Bronchial smooth muscle cell (primary cell): ENCODE measurements at places on chromosomes 3 and 15. TPM values are rescaled to one million over a fixed set of nuclear protein-coding genes. Genes with fewer than 3 reads are reported as not detected.

The C3orf49 gene
- not detected in 2 replicates for total RNA-seq

The CHRFAM7A gene
- total RNA-seq: 0.32 and 0.69 TPM in 2 replicates

The BMF gene
- total RNA-seq: 3.8 and 21.8 TPM in 2 replicates

The RAD51 gene
- total RNA-seq: 1.4 TPM in 2 replicates

The TNNC1 gene
- total RNA-seq: 0.43 and 0.63 TPM in 2 replicates

The IQCH gene
- total RNA-seq: 3.5 and 4.8 TPM in 2 replicates

The ZNF774 gene
- 0.86 and 1.7 TPM in 2 replicates for total RNA-seq

The CIB2 gene
- total RNA-seq: 1.1 and 1.8 TPM in 2 replicates

The HLTF gene
- 27.7 and 40.2 TPM in 2 replicates for total RNA-seq

The PBRM1 gene
- total RNA-seq: 45.9 and 46.1 TPM in 2 replicates

The MAGI1 gene
- total RNA-seq: 6.6 and 11.3 TPM in 2 replicates

The CHRD gene
- 1.1 and 6.1 TPM in 2 replicates for total RNA-seq

The PLA2G4D gene
- not detected in 2 replicates for total RNA-seq

The MOBP gene
- total RNA-seq: under 0.01 TPM in 1 of 2 replicates, not detected in the other

The ZNF197 gene
- total RNA-seq: 17.8 and 19.4 TPM in 2 replicates

The NPAP1 gene
- under 0.01 TPM in 1 of 2 replicates, not detected in the other for total RNA-seq

The ADCY5 gene
- total RNA-seq: 0.16 and 1.2 TPM in 2 replicates

The CCR9 gene
- total RNA-seq: not detected in 2 replicates

The RTP3 gene
- total RNA-seq: not detected in 2 replicates

The ETFA gene
- 132 and 152 TPM in 2 replicates for total RNA-seq

The GATM gene
- 0.16 and 0.17 TPM in 2 replicates for total RNA-seq

The LOXL1 gene
- total RNA-seq: 93.8 and 201 TPM in 2 replicates

The SOX2 gene
- not detected in 2 replicates for total RNA-seq

The ADAMTS7 gene
- total RNA-seq: 1.1 and 4.1 TPM in 2 replicates

The IL17RE gene
- 0.52 and 0.63 TPM in 2 replicates for total RNA-seq

The LRRC49 gene
- 16.7 and 23.6 TPM in 2 replicates for total RNA-seq

The CLRN1 gene
- not detected in 2 replicates for total RNA-seq

The ZIC1 gene
- total RNA-seq: not detected in 2 replicates

The ALCAM gene
- total RNA-seq: 37.7 and 44.0 TPM in 2 replicates

The CEP19 gene
- 2.5 and 3.8 TPM in 2 replicates for total RNA-seq

The NMNAT3 gene
- total RNA-seq: 0.32 and 0.60 TPM in 2 replicates

The GPR149 gene
- not detected in 2 replicates for total RNA-seq

The MAP4 gene
- total RNA-seq: 73.1 and 74.9 TPM in 2 replicates

The ISL2 gene
- total RNA-seq: 1.1 and 6.7 TPM in 2 replicates

The GP5 gene
- under 0.01 and 0.09 TPM in 2 replicates for total RNA-seq

The OCA2 gene
- total RNA-seq: not detected in 2 replicates

The GOLGA6C gene
- not detected in 2 replicates for total RNA-seq

The CKMT1B gene
- not detected in 2 replicates for total RNA-seq

The GNAT1 gene
- total RNA-seq: not detected in 2 replicates

The KNG1 gene
- total RNA-seq: not detected in 2 replicates

The SPTBN5 gene
- 0.16 and 0.17 TPM in 2 replicates for total RNA-seq

The MEX3B gene
- 6.0 and 6.2 TPM in 2 replicates for total RNA-seq

The SCAMP5 gene
- 0.52 and 0.79 TPM in 2 replicates for total RNA-seq

The CATSPER2 gene
- 1.1 and 1.3 TPM in 2 replicates for total RNA-seq

The TYRO3 gene
- 11.8 and 16.9 TPM in 2 replicates for total RNA-seq

The SLC22A13 gene
- total RNA-seq: under 0.01 and 0.09 TPM in 2 replicates

The SIDT1 gene
- not detected in 2 replicates for total RNA-seq

The THAP10 gene
- 1.3 and 1.5 TPM in 2 replicates for total RNA-seq

The SLC7A14 gene
- 3.3 and 29.8 TPM in 2 replicates for total RNA-seq

The GATA2 gene
- total RNA-seq: 4.7 and 7.6 TPM in 2 replicates

The FOXB1 gene
- not detected in 2 replicates for total RNA-seq

The VGLL3 gene
- 6.2 and 10.9 TPM in 2 replicates for total RNA-seq

The TRPM1 gene
- not detected in 2 replicates for total RNA-seq

The GCSAM gene
- not detected in 2 replicates for total RNA-seq

The SYNPR gene
- total RNA-seq: not detected in 2 replicates

The MEIS2 gene
- total RNA-seq: 42.6 and 119 TPM in 2 replicates

The CHST13 gene
- total RNA-seq: not detected in 2 replicates
